ENCODE measurements at places on chromosomes 3 and 15.
A peak's percentile ranks its signal among the peaks of the same experiment; 100 is the strongest.

- DNase-seq, result no peak
Observed at GRCh38 chr3:54355800-54356199, 233.4 kb downstream of the CACNA2D3 start.

DNA sequence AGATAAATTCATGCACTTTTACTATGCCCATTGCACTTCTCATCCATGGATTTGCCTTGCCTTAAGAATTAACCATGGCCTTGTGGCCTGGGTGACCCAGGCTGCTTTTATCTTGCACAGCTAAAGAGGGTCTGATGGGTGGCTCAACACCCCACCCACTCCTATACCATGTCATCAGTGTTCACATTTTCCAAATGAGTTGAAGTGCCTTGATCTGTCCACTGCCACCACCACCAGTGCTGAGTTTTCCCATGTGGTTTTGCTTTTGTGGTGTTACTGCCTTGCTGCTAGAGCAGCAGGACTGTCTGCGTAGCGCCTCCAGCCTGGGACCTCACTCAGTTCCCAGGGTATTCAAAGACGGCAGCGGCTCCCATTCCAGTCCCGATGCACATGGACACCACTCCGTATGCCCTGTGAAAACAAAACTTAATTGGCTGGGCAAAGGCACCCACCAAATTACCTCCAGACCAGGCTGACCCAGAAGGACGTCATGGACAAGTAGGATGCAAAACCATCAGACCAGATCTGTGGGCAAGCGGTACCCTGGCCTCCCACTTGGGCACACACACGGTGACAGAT is 14.1 kb downstream of the ACAA1 start:
- no peak for DNase-seq

DNA sequence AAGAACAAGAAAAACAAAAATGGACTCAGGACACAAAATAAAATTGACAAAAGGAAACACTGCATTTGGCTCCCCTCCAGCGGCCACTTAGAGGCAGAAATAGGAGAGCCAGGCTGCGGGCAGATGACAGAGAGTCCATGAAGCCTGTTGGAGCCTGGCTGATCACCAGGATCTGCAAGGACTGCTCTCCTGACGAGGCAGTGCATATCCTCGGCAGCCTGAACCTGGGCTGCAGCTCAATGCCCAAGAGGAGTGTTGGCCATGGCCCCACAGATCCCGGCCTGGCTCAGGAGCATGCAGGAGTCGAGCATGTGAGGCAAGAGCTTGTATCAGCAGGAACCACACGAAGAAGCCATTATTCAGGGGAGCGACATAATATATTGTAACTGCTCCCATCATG is 199.8 kb downstream of the STT3B start:
- no peak for DNase-seq

DNA sequence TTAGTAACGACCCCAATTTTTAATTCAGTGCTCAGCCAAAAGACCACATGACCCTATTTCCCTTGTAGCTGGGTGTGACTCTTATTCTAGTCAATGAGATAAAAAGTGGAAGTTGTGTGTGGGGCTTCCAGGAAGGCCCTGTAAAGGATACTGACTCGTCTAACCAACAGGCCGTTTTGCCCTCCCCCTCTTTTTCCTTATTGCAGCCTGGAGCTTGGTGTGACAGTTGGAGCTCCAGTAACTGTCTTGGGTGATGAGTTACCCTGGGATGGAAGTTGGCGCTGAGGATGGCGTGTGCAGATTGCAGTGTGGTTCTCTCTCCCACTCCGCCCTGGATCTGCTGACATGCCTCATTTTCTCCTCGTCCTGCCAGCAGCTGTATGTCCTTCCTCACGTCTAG is 209.3 kb upstream of the PROK2 start:
- peak; percentile 30 for DNase-seq

All from hematopoietic multipotent progenitor cell treated with erythropoietin and hydrocortisone succinate and interleukin-3 and kit ligand, for 6 days (in vitro differentiated cells).